Stimulated activated CD4-positive, alpha-beta T cell treated with anti-CD3 and anti-CD28 coated beads, TNF-alpha, amount 100 ng/mL, for 48 hours (primary cell): ENCODE measurements at places on chromosomes 2 and 18.

GRCh38 chr18:7844017-7844416 is 276.9 kb downstream of the PTPRM start:
- no peak for DNase-seq

DNA sequence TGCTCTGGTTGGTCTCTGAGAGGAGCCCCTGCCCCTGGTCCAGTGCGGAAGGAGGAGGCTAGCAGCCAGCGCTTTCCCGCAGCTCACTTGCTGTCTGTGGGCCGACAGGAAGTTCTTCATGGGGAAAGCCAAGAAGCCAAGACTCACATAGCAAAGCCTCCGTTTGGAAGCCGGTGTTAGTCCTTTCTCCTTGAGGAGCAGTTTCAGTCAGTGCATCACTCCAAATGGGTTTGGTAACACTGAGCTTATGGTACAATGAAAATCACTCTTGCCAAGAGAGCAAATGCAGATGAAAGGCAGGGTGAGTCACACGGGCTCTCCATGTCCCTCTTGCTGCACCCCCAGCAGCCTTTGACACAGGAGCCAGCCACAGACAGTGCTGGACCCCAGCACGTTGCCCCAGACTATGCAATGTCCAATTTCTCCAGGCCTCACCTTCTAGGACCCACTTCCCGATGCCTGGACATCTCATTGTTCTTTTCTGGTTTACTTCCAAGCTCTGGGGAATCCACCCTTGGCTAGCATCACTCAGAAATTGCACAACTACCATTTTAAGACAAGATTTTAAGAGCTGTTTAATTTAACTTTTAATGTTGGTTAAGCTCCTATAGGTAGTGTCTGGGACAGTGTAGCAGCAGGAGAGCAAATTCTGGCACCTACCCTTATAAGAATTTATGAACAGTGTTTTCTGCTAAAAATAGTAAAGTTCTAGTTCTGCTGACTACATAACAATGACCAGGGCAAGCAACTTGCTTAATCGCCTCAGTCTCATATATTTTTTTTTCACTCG is 174.9 kb downstream of the ASB1 start:
- no peak for DNase-seq

GRCh38 chr18:3036108-3036507 is 23.2 kb upstream of the LPIN2 start:
- DNase-seq = no peak

- DNase-seq = no peak
Observed at GRCh38 chr18:12053289-12053688, 40.4 kb upstream of the ANKRD62 start.

DNA sequence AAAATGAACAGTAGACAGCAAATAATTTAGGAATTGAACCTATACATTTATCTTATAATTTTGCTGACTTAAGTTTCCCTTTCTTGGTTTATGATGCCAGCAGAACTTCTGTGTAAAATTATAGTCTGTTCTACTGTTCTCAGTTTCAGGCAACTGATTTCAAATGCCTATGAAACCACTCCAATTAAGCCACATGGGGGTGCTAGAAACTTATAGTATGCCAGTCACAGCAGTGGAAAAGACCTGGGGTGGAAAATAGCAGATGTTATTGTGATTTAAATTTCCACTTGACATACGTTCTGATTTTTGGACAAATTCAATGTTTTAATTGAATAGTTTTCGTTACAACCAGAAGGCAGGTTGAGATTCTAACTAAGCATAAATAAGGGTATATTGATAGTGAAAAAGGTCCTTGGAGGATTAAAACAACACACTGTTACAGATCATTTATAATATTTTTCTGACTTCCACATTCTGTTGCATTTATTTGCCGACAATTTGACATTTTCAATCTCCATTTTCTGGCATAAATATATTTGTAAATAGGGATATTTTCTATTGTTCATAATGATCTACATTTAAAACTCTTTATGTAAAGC is 61.4 kb downstream of the CPS1 start:
- no peak for DNase-seq

DNA sequence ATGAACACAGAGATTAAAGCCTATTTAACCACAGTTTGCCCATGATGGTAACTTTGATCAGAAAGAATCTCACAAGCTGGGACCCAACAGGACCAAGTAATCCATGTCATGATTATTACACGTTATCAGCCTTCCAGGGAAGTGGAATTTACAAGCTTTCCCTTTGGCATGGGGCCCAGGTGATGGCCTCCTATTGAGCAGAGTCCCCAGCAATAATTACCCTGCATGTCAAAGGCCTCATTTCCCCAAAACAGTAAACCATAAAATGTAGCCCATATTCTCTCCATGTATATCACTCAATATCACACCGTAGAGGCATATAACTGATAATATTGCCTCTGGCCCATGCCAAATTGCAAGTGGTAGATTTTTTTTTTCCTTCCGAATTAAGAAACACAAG is 38.9 kb downstream of the PRKRA start:
- no peak for DNase-seq

DNA sequence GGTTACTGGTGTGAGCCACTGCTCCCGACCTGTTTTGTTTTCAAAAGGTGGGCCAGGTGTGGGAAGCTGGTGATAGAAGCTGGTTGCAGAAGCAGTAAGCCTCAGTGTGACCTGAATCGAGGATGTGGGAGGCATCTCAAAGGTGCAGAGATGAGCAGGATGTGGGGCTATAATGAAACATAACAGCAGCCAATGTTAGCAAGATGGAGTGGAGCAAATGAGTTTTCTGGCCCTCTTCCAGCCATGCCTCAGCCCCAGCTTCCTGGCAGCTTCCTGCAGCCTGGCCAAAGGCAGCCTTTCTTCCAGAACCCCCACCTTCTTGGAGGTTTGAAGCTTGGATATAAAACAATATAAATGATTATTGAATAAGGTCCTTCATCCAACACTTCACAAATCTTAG is 184.8 kb downstream of the NCK2 start:
- DNase-seq = no peak

DNA sequence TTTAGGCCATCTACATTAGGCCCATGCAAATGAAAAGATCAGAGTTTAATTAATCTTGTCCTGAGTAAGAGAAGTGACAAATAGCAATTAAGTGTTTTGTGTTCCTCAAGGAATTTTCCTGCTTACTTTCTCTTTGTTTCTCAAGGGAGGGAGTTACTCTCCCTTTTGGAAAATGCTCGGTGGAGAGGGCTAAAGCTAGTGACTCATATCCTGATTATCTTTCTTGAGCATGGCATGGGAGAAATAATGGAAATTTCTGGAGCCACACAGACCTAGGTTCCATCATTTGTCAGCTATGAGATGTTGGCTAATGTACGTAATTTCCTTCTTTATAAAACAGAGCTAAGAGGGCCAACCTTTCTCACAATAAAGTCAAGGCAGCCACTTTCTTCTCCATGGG is 177.1 kb downstream of the ETAA1 start:
- DNase-seq = no peak

DNA sequence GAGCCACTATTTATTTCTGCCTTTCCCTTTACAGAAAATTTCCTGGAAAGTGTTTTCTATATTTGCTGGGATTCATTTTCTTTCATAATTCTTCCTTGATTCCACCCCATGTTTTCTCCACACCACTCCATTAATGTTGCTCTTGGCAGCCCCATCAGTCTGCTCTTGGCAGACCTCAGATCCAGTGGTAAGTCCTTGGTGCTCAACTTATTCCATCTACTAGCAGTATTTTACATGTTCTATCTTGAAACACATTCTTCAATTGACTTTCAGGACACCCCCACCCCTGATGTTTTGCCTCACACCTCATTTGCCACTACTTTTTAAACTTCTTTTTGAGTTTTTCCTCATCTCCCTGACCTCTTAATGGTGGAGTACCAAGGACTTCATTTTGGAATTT is 65.0 kb downstream of the HNMT start:
- DNase-seq = no peak

- DNase-seq = no peak
Observed at GRCh38 chr18:71899707-71900472, 644.3 kb downstream of the CBLN2 start.

GRCh38 chr2:128526455-128526976 is 207.8 kb upstream of the HS6ST1 start:
- no peak for DNase-seq

DNA sequence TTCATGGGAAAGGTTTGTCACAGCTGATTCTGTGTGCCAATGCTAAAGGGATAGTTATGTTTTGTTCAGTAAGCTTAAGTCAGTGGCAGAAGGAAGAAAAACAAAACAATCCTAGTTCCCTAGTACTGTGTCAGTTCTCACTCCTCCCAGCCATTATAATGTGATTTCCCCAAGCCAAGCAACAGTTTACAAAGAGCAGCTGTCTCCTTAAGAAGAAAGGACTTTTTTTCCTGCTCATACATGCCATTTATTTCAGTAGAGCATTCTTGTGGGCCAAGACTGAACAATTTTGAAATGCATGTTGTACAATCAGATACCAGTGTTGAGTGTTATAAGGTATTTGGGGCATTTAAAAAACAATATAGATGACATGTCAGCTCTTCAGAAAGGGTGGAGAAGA is 52.1 kb downstream of the NEMP2 start:
- no peak for DNase-seq

DNA sequence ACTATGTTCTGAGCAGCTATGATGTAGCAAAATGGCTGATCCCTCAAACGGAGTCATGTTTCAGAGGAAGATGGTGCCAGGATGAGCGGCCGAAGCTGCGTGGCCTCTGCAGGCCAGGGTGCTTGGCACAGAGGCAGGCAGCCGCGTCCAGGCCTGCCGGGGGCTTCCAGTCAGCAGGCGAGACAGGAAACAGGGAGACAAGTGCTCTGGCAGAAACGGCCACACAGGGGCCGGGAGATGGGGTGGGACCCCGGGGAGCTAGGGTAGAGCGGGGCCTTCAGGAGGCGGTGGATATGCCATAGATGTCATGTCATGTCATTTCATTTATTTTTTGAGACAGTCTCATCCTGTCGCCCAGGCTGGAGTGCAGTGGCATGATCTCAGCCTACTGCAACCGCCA is 50.7 kb downstream of the EIPR1 start:
- no peak for DNase-seq

- no peak for DNase-seq
Observed at GRCh38 chr2:237624565-237624964, 2.8 kb upstream of the LRRFIP1 start.

DNA sequence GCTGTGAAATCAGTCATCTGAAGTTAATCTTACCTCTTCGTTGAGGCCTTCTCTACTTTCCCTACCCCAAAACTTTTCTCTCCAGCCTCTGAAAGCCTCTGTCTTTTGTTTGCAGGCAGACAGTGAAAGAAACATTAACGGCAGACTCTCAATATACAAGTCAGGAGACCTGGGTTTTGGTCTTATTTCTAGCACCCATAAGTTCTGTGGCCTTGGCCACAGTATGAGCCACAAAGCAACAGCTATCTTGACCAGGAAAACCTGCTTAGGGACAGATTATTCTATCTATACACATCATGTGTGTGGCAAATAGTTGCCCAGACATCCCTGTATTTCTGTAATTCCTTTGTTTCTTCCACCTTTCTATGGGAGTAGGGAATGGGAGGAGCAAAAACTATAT is 318.3 kb downstream of the AGPS start:
- no peak for DNase-seq

GRCh38 chr18:77039196-77040130 is 93.1 kb downstream of the MBP start:
- DNase-seq = no peak

DNA sequence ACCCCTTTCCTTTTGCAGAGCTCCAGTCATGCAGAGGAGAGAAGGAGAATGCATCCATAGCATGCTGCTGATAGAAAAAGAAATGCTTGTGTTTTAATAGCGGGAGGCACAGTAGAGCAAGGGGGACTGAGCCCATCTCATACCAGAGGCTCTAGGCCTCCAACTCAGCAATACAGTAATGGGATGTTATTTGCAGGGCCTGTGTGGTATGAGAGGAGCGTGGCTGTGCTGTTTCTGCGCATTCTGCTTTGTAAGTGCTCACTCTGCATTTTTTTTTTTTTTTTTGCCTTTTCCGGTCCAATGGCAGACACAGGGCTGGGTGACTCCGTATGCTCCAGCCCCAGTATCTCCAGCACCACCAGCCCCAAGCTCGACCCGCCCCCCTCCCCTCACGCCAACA is 200.0 kb downstream of the GBX2 start:
- no peak for DNase-seq

- DNase-seq = no peak
Observed at GRCh38 chr2:54330926-54331835, 75.2 kb upstream of the TSPYL6 start.
